ENCODE measurements at places on chromosomes 5 and 9.

GRCh38 chr5:79567926-79568549, 44.2 kb upstream of the TENT2 start:
- DNase-seq = no peak

DNA sequence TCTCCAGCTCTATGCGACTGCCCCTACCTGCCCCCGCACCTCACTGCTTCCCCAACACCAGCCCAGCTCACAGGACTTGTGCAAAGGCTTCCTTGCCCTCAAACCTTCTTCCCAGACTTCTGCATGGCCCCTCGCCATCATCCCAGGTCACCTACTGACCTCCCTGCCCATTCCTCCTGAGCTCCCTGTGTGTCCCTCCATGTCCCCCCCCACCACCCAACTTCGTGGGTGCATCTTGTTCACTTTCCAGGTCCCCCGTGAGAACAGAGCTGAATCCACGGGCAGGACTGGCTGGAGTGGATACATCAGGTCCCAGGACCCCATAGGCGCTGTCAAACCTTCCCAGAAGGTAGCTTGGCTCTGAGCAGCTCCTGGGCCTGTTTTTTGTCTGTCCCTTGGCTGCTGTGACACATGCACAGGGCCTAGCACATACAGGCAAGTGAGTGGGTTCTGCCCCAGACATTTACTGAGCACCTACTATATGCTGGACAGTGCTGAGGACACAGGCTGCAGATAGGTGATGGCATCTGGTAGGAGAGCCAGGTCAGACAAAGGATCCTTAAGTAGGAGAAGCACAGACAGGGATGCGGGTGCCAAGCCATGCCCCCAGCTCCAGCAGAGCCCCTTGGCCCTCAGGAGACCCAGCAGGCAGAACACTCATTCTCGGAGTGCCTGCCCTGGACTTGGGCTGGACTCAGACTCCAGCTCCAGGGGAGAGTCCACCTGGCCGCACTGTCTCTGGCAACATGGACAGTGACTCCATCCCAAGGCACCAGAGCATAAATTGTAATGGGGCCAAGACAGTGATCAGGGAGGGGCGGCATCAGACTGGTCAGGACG, 15.0 kb downstream of the NINJ1 start:
- DNase-seq = no peak

DNA sequence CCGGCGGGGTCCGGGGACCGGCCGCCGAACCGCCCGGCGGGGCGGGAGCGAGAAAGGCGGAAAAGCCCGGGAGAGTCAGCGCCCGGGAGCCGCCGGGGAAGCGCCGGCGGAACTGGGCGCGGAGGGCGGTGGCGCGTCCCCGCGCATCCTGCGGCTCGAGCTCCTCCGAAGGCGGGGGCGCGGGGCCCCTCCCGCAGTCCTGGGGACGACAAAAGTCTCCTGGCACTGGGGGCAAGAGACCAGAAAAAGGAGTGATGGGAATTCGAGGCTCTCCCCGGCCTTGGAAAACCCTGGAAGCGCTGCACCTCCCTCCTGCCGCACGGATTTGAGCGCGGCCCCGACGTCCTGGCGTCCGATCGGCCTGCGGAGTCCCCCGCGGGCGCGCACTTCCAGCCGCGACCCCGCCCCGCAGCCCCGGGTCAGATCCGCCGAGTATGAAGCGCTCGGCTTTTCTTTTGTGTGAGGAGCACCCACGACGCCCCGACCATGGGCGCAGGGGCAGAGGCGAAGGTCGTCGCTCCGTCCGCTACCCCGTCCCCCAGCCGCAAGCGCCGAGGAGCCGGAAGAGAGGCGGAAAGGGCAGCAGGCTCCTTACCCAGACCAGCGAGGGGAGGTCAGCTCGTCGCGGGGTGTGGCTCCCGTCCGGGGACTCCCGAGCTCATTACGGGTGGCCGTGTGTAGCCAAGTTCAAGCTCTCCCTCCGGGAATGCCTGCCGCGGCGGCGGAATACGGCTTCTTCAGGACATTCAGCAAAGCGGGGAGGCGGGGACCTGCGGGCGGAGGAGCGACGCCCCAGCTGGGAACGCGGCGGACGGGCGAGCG, at the start of gene EPB41L4A:
Gene EPB41L4A (minus strand): TSS at position 114 of the 822 bp plus-strand sequence. CDS start 238 bp downstream, outside the sequence.
- no peak for DNase-seq

DNA sequence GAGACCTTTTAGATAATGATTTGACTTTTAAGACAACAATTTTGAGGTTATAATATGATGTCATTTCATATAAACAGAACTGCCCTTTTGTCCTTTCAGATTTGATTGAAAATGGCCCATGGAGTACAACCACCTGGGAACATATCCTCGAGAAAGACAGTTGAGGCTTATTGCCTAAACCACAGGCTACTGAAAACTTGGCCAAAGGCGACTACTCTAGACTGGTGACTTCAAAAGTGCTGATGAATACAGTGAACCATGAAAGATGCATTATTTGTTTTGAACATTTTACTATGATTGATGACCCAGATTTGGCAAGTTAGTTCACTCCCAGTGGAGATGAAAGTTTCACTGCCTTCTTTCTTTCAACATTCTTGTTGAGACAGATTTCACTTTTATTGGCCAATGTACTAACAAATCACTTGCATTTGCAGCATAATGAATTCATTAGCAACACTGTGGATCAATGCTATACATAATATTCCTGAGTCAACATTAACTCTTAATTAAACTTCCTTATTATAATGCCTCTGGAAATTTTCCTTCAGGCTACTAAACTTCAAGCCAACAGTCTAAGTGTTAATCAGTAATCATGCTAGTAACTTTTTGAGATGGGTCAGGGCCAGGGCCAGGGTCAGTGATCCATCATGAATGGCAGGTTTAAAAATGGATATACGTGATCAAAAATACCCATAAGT, 480.3 kb downstream of the RAB3C start:
- no peak for DNase-seq

GRCh38 chr9:75445144-75445543, 356.8 kb downstream of the OSTF1 start:
- DNase-seq = no peak

DNA sequence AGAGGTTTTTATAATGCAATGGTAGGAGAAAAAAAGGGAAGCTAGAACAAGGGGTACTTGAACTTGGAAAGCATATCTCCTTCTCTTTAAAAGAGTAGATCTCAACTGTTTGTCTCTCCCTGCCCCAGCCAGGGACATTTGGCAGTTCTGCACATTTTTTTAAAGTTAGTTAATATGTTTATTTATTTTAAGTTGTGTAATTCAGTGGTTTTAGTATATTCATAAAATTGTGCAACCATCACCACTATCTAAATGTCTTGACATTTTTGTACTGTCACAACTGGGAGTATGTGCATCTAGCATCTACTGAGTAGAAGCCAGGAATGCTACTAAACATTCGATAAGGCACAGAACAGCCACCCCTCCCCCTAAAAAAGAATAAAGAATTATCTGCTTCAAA, 103.5 kb upstream of the DPYSL3 start:
- DNase-seq = no peak

- peak; percentile 24 for DNase-seq
Observed at GRCh38 chr9:110183208-110184145, 24.5 kb downstream of the C9orf152 start.

DNA sequence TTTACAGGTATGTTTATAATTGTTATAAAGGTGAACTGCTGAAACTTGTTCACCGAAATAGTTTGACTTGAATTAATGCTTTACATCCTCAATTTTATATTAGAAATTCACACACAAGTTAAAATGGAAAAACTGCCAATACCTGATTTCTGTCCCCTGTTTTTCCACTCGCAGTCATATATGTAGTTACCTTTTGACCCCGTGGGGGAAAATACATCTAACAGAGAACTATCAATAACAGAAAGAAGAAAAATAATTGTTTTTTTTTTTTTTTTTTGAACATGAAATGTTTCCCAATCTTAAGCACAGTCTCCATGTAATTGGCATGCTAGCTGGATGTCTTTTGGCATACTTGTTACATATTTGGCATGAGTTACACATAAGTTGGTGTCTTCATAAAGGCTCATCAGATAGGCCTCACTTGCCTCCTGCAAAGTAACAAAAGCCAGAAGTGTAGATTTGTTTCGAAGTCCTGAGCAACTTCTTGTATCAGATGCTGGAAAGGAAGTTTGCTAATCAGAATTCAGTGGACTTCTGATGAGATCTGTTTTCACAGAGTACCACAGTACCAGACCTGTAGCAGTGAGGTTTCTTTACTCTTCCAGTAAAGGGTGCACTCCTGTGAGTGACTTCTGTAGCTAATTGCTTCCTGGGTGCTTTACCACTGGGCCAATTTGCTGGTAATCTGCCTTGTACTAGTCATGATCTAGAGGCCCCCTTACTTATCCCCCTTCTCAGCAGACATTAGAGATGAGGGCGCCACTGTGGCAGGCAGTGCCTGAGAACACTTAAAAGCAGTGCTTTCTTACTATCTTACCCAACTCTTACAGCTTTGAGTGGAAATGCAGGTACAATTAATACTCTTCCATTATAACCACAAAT, 36.2 kb upstream of the CXXC5 start:
- no peak for DNase-seq

DNA sequence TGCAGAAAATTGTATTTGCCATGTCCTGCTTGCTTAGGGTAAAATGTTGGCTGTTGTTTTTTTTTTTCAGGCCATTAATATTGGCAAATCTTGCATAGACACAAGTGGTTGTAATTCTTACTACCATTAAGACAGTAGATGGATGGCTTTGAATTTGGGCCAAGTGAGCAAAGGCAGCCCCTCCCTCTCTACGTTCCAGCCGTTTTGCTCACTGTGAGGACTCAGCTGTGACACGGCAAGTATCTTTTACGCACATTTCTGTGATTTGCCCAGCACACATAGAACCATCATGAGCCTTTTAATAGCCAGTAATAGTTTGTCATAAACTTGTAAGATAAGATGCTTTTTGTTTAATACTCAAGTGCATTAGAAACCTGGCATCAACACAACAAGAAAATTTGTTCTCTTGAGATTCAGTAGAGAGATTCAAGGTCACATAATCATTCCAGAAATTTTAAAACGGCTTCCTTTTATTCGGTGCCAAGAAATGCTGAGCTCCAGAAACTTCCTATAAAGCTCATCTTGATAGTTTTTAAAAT, 205.2 kb upstream of the ADCY2 start:
- DNase-seq = peak; percentile 46

DNA sequence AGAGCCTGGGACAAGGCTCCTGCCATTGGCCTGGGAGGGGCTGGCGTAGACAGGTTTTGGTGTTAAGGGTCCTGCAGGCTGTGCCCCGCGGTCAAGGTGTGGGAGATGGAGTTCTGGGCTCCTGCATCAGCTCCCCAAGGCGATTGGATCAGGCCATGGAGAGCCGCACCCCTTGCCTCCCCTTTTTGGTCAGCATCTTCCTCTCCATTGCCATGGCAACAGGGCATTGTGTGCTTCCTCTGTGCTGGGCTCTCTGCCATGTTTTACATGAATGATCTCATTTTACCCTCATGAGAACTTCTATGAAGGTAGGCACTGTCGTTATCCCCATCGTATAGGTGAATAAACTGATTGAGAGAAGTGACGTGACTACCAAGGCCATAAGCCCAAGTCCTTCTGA, 344.3 kb upstream of the CLINT1 start:
- DNase-seq = no peak

- DNase-seq = no peak
Observed at GRCh38 chr9:126157826-126158587, 168.6 kb upstream of the MVB12B start.

- no peak for DNase-seq
Observed at GRCh38 chr5:131109540-131110255, 55.4 kb downstream of the HINT1 start.

DNA sequence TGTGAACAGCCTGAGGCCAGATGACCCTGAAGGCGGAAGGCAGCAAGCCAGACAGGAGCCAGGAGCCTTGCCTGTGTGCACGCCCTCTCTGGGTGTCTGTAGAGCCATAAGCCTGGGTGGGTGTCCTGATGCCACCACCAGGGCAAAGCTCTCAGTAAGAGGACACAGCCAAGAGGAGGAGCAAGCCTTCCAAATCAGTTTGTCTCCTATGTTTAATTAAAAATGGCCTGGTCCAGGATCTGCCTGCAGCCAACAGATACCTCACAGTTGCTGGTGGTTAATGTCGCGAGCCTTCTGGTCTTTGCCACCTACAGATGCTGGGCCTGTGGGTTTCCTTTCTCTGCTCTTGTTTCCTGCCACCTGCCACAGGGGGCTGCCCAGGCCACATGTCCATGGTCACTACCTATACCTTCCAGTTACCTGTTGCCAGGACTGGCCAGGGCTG, 56.9 kb downstream of the SYK start:
- no peak for DNase-seq

- no peak for DNase-seq
Observed at GRCh38 chr9:124349267-124349666, 66.0 kb downstream of the PSMB7 start.

DNA sequence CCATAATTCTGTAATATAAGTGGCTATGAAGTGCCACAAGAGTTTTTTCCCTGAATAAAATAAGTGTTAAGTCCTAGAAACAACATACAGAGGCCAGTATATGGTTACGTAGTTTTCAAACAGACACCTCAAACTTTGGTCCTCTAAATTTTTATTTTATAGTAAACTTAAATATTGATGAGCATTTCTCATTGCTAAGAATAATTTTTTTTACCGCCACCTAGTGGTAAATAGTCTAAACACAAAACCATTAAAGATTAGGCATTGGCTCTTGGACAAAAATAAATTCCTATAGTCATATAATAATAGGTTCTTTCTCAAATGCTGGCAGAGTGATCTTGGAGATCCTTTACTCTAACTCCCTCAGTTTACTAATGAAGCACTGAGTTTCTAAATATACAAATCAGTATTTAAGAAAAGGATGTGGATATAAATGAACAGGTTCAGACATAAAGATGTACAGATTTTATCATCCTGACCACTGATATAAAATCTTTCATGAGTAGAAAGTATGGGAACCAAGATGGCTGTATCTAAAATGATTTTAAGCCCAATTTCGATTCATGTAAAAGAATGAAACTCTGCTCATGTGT, 136.2 kb downstream of the FANCC start:
- peak; percentile 14 for DNase-seq

DNA sequence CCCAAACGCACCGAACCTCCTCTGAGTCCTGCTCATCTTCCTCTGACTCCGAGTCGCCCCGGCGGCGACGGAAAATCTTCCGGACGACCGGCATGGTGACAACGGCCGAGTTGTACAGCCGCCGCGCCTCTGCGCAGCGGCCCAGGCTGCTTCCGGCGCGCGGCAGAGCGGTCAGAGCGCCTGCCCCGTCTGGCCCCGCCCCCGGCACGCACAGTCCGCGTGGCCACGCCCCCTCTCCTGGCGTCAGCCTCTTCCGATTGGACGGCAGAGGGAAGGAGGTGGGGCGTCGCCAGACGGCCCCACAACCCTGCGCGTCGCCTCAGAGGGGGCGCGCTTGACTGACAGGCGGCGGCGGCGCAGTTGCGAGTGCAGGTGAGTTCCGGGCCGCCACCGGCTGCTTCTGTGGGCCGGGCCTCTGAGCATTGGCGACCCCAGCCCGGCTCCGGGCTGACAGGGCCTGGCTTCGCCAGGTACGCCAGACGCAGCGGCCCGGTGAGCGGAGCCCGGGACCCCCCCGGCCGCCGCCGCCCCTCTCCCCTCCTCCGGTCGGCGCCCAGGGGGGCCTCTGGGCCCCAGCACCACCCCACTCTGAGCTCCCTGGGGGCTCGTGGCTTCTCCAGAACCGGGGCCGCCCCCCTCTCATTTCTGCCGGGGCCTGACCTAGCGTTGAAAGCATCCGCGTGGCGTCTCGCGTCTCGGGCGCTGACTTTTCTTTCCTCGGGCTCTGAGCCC, at the start of the genes C9orf78 and USP20:
Gene C9orf78 (minus strand): TSS at position 148 of the 732 bp plus-strand sequence. CDS start 54 bp downstream, at position 94.
Gene USP20 (plus strand): TSS at position 331 of the 732 bp plus-strand sequence. CDS start 17,098 bp downstream, outside the sequence.
- peak; percentile 98 for DNase-seq
